ENCODE measurements at places on chromosomes 7 and 10.

DNA sequence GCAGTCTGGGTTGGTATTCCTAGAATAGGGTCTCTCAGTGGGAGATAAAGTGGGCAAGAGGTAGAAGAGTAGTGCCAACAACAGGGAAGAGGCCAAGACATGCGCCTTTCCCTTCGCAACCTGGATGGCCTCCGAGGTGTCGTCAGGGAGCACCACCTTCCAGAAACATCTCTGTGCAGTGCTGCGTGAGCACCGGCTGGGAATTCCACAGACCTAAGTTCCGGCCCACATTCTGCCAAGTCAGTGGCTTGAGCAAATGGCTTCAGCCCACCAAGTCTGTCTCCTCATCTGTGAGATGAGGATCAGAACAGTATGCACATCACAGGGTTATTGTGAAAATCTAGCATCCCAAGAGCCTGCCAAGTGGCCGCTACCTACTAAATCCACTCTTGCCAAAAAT is 40.6 kb downstream of the CCDC3 start:
- DNase-seq = no peak

DNA sequence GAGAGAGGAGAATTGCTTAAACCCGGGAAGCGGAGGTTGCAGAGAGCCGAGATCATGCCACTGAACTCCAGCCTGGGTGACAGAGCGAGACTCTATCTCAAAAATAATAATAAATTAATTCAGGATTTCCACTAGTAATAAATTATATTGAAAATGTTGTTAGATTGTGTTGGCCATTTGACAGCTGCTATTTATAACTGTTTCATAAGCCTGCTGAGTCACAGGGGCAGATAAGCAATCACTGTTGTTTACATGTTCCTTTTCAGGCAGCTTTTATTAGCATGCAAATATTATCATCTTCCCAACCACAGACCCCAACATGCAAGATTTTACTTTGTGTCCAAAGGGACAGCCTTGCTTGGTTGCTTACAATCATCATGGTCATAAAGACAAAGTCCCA is 49.5 kb upstream of the ZNF138 start:
- DNase-seq = no peak

DNA sequence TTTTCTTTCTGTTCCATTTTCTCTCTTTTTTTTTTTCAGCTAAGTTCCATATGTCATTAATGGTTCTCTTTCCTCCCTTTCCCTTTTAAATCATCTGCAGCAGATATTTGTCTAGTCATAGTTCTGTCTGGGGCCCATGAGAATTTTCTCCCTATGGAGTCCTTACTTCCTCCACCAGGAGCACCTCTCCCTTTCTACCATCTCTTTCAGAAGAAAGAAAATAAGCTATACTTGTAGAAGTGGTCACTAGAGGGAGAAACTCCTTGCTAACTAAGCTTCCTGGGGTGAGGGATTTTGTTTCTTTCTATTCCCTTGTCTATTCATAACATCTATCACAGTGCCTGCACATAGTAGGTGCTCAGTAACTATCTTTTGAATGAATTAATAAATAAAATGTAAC is 230.2 kb upstream of the HPS1 start:
- DNase-seq = no peak

GRCh38 chr10:84254552-84255478 is 10.0 kb downstream of the RGR start:
- DNase-seq = no peak

DNA sequence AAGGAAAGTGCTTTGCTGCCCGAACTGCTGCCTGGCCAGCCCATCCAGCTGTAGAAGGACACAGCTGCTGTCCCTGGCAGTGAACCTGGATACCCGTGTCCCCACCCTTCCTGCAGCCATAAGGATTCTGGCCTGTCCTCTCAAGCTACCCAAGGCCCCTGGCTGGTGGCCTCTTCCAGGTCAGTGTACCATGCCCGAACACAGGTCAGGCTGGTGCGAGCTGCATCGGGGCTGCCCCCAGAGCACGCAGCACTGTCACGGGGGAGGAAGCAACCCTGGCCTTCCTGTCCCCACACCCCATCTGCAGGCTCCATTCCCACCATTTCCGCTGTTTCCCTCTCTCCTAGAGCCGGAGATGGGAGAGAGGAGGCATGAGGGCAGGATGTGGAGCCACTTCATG is 30.5 kb upstream of the PWWP2B start:
- DNase-seq = no peak

DNA sequence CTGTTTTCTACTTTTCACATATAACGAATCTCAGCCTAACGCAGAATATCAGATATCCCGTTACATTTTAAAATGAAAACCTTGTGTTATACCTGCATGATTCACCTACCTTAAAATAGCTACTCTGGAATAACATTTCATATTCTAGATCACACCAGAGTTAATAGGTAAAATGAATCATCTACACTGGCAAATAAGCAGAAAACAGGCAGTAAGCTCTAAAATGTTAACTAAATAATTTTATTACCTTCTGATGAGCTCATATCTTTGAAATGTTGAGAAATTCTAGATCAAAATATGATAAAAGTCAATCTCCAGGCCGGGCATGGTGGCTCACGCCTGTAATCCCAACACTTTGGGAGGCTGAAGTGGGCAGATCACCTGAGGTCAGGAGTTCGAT is 71.3 kb downstream of the CPEB3 start:
- DNase-seq = no peak

- DNase-seq = no peak
Observed at GRCh38 chr10:97179731-97180362, 5.9 kb downstream of the SLIT1 start.

DNA sequence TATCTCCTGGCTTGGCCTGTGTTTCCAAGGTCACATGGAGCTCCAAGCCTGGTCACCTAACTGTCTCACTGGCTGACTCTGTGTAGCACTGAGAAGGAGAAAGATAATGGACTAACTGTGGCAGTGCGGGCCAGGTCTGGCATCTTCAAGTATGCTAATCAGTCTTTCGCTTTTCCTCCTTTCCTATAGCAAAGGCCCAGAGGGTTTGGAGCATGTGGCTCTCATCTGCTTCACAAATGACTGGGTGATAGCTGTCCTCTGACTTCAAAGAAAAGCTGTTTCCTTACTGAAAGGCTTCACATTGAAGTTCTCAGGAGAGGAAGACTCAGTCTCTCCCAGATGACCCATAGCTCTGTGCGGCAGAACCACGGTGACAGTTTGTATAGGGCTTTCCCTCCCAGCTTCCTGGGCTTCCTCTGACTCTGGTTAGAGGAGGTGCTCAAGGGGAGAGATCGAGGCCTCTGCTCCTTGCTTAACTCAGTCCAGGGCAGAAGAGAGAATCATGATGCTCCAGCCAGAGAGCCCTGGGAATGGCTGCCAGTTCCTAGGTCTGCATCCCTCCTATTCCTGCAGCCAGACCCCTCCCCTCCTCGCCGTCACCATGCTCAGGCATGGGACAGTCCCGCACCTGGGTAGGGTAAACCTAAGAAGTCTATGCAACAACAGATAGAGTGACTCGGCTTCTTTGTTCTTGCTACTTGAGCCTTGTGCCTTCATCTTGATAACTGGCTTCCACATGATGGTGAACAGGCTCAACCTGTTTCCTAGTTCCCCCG is 72.3 kb downstream of the CCDC71L start:
- no peak for DNase-seq

DNA sequence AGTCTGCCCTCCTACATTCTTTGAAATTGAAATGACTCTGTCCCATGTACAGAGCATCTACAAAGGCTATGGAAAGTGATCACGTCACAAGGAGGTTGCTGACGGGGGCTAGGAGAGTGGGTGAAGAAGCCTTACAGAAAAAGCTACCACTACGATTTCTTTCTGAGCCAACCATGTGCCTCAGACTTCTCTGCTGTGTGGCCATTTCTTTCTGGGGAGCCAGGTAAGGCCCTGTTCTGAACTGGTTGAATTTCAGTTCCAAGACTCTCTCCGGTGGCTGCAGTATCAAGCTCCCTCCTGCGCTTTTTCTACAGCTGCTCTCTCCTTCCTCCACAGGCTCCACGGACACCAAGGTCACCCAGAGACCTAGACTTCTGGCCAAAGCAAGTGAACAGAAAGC is 112.5 kb upstream of the PRSS1 start:
- no peak for DNase-seq

GRCh38 chr10:5999440-6000165 is 22.3 kb upstream of the IL15RA start:
- DNase-seq = no peak

- no peak for DNase-seq
Observed at GRCh38 chr10:12465385-12466136, 116.2 kb downstream of the CAMK1D start.

DNA sequence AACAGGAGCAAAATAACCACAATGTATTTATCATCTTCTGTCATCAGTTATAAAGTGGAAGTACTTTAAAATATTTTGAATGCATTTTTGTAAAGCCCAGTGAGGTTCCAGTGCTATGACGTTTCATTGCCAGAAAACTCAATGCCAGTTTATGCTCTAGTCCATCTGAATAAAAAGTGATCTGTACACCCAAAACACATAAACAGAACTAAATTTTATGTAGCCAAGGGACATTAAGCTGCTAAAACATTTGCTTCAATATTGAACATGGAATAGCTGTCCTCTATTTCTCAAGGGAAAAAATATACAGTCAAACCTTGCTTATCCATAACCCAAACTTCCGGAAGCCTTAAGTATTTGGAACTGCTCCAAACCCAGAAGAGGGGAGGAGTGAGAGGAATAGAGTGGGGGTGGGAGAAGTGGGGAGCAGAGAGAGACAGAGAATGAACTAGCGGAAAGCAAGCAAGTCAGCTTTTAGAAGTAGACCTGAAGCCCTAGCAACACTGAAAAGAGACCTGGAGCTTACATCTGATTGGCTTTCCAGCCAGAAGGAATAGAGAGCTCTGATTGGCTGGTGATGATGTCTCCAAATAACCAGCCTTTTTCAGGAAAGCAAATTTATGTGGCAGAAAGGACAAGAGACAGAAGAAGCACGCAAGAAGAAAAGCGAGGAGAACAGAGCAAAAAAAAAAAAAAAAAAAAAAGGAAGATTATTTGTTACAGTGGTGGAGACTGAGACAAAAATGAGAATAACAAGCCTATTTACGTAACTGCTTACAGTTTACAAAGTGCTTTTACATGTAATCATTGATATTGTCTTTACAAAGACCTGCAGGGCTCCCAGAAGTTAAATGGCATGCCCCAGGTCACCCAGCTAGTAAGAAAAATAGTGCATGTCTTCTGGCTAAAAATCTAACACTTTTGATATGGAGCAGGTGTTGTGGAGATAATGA is 196.0 kb downstream of the RNLS start:
- no peak for DNase-seq

GRCh38 chr10:71726580-71727104 is 7.1 kb upstream of the C10orf105 start:
- DNase-seq = no peak

DNA sequence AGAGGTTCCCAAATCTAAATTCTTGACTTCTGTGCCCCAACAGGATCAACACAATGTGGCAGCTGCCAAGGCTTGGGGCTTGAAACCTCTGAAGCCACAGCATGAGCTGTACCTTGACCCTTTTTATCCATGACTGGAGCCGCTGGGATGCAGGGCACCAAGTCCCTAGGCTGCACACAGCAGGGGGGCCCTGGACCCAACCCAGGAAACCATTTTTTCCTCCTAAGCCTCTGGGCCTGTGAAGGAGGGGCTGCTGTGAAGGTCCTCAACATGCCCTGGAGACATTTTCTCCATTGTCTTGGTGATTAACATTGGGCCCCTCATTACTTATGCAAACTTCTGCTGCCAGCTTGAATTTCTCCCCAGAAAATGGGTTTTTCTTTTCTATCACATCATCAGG is 72.6 kb downstream of the FOXP2 start:
- no peak for DNase-seq

DNA sequence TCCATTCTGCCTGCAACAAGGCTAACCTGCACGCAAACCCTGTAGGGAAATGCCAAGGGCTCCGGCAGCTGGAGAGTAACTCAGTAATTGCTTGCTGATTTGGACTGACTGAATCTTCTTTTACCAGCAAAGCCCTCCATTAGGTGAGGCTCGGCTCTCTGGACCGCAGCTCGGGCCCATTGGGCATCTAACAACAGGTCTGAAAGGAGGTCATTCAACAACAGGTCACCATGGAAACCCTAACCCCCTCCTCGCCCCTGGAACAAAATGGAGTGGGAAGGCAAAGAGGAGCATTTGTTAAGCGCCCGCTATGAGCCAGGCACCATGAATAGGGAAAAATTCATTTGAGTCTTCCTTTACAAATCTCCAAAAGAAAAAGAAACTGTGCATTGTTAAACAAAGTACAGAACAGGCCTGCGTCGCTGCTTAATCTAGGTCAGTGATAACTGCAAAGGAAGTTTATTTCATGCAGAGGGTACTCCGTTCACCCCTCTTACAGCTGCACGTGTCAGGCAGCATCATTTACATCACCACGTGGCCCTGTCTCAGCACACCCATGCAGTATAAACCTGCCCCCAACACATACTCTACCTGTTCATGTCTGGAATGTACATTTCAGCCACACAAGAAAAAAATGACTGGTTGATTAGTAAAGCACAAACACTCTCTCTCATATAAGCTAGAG is 248.8 kb upstream of the NEBL start:
- DNase-seq = no peak

- no peak for DNase-seq
Observed at GRCh38 chr7:117384688-117385362, 42.5 kb downstream of the ASZ1 start.

DNA sequence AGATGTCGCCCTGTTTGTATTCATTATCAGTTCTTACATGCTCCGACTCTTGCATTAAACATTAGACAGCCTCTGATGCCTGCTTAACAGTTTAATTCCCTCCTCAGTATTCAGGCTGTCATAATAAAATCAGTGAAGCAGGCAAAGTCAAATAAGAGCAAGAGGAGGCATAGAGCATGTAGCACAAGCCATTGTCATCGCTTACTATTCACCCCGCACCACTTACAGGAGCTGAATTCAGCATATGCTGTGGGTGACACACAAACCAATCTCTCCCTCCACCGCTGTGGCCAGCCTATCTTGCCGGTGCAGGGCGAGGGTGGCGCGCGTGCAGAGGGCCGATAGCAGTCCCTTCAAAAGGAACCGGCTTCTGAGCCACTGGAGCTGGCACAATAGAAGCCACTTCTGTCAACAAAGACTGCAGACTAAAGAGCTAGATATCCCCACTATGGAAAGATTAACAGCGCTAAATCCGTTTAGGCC is 433.2 kb upstream of the MGMT start:
- no peak for DNase-seq

DNA sequence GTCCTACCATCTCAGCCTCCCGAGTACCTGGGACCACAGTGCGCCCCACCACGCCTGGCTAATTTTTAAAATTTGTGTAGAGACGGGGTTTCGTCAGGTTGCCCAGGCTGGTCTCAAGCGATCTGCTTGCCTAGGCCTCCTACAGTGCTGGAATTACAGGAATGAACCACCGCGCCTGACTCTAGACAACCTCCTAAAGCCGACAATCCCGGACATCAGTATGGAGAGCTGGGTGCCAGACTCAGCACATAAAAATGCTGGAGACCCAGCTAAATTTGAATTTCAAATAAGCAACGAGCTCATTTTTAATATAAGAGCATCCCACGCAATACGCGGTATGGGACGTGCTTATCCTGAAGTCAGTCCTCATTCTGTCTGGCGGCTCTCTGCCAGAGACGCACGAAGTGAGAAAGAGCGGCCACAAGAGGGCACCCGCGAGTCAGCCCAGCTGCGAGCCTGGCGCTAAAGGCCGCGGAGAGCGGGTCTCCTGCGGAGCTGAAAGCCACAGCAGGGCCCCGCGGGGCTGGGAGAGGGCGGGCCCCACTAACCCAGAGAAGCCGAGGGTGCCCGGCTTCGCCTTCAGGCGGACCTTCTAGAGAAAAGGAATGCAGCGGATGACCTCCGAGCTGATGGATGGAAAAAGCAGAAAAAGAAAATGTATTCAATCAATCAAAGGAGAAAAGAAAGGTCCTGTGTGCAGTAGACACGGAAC is 7.0 kb downstream of the CALY start:
- no peak for DNase-seq

Measured in esophagus squamous epithelium (tissue), 5 donors.